ENCODE measurements at places on chromosomes 7 and 10. TPM values are rescaled to one million over a fixed set of nuclear protein-coding genes. Genes with fewer than 3 reads are reported as not detected.

C7orf57 gene
- total RNA-seq, result 9.4 TPM

- no peak for DNase-seq
- H3K4me1 ChIP-seq, result peaks cover 6% of the 10 kb centered on the region
- peak overlapping the region; percentile 100 for H3K27ac ChIP-seq
Observed at GRCh38 chr7:158827411-158828132, 1.7 kb downstream of the ESYT2 start.

DNA sequence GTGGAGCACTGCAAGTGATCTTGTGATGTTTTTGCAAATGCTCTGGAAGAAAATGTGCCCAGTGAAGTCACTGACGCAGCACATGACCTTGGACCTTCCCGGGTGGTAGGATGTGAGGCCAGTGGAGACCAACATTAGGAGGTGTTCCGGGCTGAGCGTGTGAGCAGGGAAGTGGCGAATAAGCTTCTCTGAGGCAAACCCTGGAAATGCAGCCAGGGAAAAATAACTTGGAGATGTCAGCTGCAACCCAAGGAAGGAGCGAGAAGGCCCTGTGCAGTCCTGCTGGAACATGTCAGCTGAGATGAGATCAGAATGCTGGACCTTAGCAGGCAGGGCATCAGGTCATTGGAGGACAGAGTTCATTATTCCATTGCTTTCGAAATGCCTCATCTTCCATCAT, 18.6 kb upstream of the SDK1 start:
- no peak overlapping the region for H3K4me3 ChIP-seq
- H3K4me1 ChIP-seq, result peaks cover 2% of the 10 kb centered on the region
- H3K27ac ChIP-seq, result no peak overlapping the region
- no peak for DNase-seq

DNA sequence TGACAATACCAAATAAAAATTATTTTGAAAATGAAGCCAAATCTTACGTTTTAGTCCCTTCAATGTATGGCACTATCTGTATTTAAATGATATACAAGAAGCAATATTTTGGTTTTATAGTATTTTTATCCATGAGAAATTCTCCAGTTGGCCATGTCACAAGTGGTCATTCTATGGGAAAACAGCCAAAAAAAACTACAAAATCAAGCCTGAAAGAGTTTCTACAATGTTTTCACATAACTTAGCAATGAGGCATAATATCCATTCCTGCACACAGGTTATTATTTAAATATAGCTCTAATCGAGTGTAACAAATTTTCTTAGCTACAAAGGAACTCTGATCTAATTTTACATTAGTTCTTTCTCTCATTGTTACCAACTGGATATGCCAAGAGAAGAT, 5.4 kb downstream of the RAB11FIP2 start:
- no peaks in the 10 kb centered on the region for H3K27me3 ChIP-seq
- H3K4me3 ChIP-seq, result no peak overlapping the region
- peaks cover 7% of the 10 kb centered on the region for H3K4me1 ChIP-seq
- H3K36me3 ChIP-seq, result peaks cover 7% of the 10 kb centered on the region
- DNase-seq, result peak; percentile 29

PON2 gene
- 392 TPM for total RNA-seq

LGI1 gene
- 0.68 TPM for total RNA-seq

DNA sequence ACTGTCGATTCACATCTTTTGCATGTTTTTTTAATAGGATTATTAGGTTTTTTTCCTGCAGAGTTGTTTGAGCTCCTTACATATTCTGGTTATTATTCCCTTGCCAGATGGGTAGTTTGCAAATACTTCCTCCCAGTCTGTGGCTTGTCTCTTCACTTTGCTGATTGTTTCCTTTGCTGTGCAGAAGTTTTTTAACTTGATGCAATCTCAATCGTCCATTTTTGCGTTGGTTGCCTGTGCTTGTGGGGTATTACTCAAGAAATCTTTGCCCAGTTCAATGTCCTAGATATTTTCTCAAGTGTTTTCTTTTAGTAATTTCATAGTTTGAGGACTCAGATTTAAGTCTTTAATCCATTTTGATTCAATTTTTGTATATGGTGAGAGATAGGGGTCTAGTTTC, 95.4 kb downstream of the TBXAS1 start:
- H3K4me3 ChIP-seq, result no peak overlapping the region
- DNase-seq, result no peak
- H3K36me3 ChIP-seq, result no peaks in the 10 kb centered on the region

- H3K27me3 ChIP-seq, result no peaks in the 10 kb centered on the region
- H3K27ac ChIP-seq, result no peak overlapping the region
- H3K4me1 ChIP-seq, result no peaks in the 10 kb centered on the region
- H3K4me3 ChIP-seq, result no peak overlapping the region
Observed at GRCh38 chr10:51129946-51130544, 55.8 kb downstream of the PRKG1 start.

DNA sequence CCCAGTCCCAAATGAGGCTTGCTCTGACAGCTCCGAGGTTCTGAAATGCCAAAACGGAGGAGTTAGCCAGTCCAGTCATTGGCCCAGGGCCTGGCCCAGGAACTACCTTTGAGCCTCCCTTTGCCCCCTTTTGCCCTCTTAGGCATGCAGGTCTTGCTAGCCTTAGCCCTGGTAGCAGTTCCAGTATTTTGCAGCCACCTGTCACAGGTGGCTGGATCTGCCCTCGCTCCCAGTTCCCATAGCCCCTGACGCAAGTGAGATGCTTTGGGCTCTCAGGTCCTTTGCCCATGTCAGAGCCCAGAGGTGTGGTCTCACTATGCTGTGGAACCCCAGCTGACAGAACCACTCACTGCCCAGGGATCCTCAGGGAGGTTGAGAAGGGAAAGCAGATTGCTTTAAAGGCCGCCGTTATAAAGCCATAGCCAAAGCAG, 42.0 kb downstream of the GPRIN2 start:
- H3K4me3 ChIP-seq, result no peak overlapping the region
- H3K36me3 ChIP-seq, result no peaks in the 10 kb centered on the region
- no peak for DNase-seq
- H3K27ac ChIP-seq, result no peak overlapping the region
- peaks cover 3% of the 10 kb centered on the region for H3K4me1 ChIP-seq
- H3K27me3 ChIP-seq, result no peaks in the 10 kb centered on the region

DNA sequence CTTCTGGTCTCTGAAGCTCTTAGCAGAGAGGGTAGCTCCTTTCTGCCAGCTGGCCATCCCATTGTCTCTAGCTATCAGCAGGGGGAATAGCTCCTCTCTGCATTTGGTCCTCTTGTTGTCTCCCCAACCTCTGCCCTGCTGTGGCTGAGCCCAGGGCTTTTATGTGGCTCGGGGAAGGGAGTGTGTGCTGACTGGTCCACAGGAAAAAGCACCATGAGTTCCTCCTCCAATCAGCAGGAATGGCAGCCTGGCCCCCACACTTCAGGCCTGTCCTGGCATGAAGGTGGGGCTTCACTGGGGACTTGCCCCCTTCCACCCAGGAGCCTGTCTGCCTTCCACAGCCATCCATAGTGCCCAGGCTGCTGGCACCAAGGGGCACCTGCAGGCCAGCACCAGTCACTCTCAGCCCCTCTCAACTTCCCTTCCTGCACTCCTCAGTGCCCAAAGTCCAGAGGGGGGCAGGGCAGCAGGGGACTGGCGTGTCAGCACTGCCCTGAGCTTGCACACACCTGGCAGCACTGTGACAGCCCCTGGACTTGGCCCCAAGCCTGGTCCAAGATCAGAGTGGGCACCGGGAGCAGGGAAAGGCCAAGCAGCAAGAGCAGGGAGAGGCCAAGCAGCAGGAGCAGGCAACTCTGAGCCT, 36.2 kb downstream of the NOLC1 start:
- no peaks in the 10 kb centered on the region for H3K4me1 ChIP-seq
- H3K27ac ChIP-seq, result no peak overlapping the region
- no peaks in the 10 kb centered on the region for H3K27me3 ChIP-seq
- no peak for DNase-seq
- no peak overlapping the region for H3K4me3 ChIP-seq

MSMB gene
- total RNA-seq, result not detected

ABCB4 gene
- total RNA-seq, result 0.68 TPM

PNLIPRP3 gene
- not detected for total RNA-seq

DNA sequence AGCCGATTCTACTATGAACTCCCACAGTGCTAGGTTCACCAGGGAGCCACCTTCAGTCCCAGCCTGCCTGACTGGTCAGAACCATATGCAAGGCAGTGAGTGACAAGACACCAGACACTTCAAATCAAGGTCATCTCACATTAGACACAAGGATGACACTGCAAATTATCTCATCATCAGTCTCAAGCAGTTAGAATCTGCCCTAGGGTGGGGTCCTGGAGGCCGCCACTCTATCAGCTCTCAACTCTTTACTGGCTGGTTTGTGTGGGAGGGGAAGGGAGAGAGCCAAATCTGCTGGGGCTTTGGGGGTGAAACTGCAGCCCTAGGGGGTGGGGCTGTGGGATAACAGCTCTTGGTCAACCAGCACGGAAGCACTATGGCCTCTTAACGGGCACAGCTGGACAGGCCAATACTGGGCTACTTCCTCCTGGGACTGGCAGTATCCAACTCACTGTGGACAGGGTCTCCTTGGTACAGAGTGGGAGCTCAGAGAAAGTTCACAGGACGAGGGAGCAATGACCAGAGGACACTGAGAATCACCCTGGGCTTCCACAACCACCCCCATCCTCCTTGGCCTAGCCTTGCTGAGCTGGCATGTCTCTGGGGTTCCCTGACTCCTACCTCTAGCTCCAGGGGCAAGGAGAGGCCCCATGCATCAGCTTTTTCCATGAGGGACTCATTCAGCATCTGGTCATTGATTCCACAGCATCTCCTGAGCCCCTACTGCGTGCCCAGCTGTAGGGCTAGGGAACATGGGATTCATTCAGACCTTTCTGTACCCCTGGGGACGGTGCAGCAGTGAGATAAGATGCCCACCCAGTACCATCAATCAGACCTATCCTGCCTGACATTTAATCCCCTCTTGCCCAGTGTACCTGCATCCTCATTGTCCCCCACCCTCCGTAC, 5.4 kb downstream of the GPRIN2 start:
- peaks cover 7% of the 10 kb centered on the region for H3K4me1 ChIP-seq
- DNase-seq, result no peak
- H3K4me3 ChIP-seq, result no peak overlapping the region
- no peaks in the 10 kb centered on the region for H3K27me3 ChIP-seq
- H3K36me3 ChIP-seq, result peaks cover 4% of the 10 kb centered on the region
- H3K27ac ChIP-seq, result no peak overlapping the region

FERD3L gene
- not detected for total RNA-seq

GRCh38 chr7:94642838-94643653, 12.9 kb downstream of the SGCE start:
- H3K27ac ChIP-seq, result no peak overlapping the region
- DNase-seq, result no peak
- H3K4me3 ChIP-seq, result no peak overlapping the region
- no peaks in the 10 kb centered on the region for H3K36me3 ChIP-seq
- no peaks in the 10 kb centered on the region for H3K27me3 ChIP-seq

KIF11 gene
- 1.3 TPM for total RNA-seq

DNA sequence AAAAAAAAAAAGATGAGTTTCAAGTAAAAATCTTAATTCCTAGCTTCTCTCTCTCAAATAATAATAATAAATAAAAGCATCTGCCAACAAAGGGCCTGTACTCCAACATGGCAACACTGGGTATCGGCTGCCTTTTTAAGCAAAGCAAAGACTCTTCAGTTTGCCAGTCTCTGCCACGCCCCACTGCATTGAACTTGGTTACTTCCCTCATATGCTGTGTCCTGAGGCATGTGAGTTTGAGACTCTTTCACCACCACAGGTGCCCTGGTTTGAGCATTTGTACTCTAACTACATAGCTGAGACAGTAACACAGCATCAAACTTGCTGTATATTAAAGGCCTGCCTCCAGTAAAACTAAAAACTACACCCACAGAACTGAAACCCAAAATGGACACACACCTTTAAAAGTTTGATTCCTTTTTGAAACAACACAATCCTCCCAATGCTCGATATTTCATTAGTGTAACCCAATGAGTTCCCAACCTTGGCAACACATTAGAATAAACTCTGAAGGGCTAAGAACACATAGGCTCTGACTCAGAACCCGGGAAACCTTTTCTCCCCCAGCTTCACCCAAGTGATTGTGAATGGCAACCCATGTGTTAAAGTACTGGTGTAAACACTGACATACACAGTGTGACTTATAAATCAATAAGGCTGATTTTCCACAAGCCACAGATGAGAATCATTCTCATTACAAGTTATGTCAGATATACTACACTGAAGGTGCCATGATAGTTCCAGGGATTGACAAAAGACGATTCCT, 12.0 kb downstream of the JAZF1 start:
- no peak for DNase-seq
- H3K27me3 ChIP-seq, result no peaks in the 10 kb centered on the region
- H3K4me3 ChIP-seq, result no peak overlapping the region
- no peak overlapping the region for H3K27ac ChIP-seq
- no peaks in the 10 kb centered on the region for H3K36me3 ChIP-seq
- peaks cover 5% of the 10 kb centered on the region for H3K4me1 ChIP-seq

SPDYE8 gene
- not detected for total RNA-seq

EPO gene
- not detected for total RNA-seq

DNA sequence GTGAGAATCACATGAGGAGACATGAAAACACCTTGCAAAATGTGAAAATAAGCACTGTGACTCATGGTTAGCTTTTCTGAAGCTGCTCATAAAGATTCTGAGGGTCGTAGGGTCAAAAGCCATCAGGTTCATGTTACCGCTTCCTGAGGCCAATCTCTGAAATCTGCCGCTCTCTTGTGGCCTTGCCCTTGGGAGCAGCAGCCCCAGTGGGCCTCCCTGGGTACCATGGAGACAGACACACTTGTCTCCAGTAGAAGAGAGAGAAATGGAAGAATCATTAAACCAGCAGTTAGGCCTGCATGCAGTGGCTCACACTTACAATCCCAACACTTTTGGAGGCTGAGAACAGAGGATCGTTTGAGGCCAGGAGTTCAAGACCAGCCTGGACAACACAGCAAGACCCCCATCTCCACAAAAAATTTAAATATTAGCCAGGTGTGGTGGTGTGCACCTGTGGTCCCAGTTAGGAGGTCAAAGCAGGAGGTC, 42.8 kb downstream of the NIPSNAP2 start:
- no peak overlapping the region for H3K27ac ChIP-seq
- H3K4me3 ChIP-seq, result no peak overlapping the region
- H3K27me3 ChIP-seq, result no peaks in the 10 kb centered on the region
- DNase-seq, result peak; percentile 14

- no peak overlapping the region for H3K27ac ChIP-seq
- H3K4me1 ChIP-seq, result no peaks in the 10 kb centered on the region
- no peaks in the 10 kb centered on the region for H3K36me3 ChIP-seq
- no peak overlapping the region for H3K4me3 ChIP-seq
Observed at GRCh38 chr7:152553671-152554317, 118.0 kb upstream of the KMT2C start.

FAM25G gene
- total RNA-seq, result not detected

OGDHL gene
- 0.14 TPM for total RNA-seq

- H3K4me1 ChIP-seq, result no peaks in the 10 kb centered on the region
- DNase-seq, result no peak
- no peak overlapping the region for H3K4me3 ChIP-seq
- peaks cover 4% of the 10 kb centered on the region for H3K27me3 ChIP-seq
Observed at GRCh38 chr10:118520116-118520742, 75.2 kb downstream of the PRLHR start.

KLF14 gene
- 0.26 TPM for total RNA-seq

All from lung (tissue), 17 donors.